MG63 (cell line): ENCODE measurements at places on chromosomes 7 and 10. TPM values are rescaled to one million over a fixed set of nuclear protein-coding genes. Genes with fewer than 3 reads are reported as not detected.
A peak's percentile ranks its signal among the peaks of the same experiment; 100 is the strongest.

DNA sequence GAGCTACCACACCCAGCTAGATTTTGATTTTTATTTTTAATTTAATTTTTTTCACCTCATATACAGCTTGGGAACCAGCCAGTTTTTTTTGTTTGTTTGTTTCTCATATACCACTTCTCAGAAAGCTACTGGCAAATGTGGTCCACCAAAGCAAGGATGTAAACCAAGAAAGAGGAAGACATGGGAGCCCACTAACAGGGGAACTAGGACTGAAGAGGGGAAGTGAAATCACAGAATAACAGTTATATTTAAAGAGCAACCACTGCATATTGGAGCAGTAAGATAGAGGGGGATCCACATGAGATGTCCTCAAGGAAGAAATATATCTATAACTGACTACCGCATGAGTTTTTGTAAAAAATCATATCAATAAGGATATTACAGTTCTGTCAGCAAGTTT, 10.5 kb downstream of the CPVL start:
- no peak for DNase-seq

The CARD11 gene
- not detected in 2 replicates for total RNA-seq

GRCh38 chr7:148708026-148708885, 9.6 kb downstream of the CUL1 start:
- DNase-seq = no peak

DNA sequence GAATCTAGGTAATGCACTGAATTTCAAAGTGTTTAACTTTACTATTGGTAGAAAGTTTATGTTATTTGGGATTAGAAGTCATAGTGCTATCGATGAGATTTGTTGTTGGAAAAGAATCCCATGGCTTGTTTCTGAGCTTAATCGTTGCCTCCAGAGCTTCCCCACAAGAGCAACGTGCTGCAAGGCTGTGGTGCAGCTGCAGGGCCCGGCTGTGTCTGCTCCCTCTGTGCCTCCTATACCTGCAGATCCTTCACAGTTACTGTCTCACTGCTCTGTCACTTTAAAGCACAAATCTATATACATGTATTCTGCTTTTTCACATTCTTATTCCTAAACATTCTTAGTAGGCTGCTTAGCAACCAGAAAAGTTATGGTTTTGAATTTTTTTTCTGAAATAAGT, 826.6 kb upstream of the COBL start:
- no peak for DNase-seq

- DNase-seq = peak; percentile 73
Observed at GRCh38 chr7:6516387-6516983, 34.8 kb downstream of the GRID2IP start.

DNA sequence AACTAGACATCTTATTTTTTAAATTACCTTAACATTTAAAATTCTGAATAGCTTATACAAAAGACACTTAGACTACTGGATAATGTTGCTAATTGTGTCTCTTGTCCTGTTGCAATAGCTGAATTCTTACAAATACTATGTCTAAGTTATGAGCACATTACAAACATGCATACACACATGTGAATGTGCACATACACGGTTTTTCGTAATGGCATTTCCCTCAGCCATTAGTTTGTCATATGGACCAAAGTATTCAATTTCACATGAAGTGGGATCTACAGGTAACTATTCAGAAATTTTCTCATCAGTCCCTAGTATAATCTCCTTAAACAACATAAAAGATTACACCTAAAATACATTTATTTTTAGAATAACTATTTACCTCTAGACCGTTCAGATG, 178.6 kb upstream of the BET1 start:
- DNase-seq = no peak

The PLEKHA1 gene
- 13.2 and 16.0 TPM in 2 replicates for total RNA-seq

DNA sequence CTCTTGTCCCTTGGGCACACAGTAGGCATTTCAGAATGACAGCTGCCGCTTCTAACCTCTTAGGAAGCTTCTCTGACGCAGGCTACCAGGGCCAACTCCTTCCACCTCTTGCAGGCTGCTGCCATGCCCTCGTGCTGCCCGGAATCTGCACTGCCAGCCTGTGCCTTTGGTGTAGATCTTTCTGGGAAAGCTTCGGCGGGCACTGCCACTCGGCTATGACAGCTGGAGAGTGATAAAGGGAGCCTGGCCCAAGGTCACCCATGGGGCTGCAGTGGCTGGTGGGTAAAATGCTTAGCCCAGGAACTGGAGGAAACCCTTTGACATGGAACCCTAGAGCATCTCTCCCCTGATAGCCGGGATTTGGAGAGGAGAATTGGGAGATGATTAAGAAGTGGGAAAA, 78.0 kb upstream of the C1QL3 start:
- DNase-seq = no peak

DNA sequence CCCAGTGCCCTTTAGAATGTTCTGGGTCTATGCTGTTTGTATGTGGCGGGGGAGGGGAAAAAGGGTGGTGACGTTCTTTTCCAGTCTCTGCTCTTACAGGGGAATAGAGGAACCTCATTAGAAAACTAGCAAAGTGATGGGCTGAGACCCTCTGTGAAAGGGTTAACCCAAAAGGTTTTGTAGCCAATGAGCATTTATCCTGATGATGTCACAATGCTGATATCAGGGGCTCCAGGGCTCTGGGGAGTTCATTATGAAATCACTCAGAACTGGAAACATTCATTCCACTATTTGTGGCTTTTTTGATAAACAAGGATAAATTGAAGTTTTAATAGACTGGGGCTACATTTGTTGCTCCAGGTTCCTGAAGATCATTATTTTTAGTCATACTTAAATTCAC, 71.7 kb downstream of the ARID5B start:
- no peak for DNase-seq

DNA sequence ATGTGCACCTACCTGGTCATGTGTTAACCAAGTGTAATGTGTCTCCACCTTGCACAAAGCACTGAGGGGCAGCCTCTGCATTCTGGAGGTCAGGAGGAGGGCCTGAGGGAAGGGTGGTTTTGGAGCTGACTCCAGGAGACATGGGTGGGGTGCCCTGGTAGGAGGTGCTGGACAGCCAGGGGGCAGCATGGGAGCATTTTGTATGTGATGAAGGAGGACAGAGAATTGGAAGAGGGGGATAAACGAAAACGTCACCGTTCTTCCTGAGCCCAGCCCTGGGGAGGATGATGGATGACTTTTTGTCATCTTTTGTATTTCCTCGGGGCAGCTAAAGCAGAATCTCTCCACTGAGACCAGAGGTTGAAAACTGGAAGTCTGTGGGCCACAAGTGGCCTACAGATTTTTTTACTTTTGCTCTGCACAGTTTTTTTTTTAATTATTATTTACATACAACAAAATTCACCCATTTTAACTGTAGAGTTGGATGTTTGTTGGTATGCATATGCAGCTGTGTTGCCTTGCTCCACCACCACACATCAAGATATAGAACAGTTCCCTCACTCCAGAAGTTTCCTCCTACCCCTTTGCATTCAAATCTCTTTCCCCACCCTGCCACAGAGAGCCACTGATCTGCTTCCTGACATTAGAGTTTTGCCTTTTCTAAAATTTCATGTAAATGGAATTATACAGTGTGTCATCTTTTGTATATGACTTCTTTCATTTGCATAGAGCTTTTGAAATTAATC, 242.5 kb downstream of the VTI1A start:
- DNase-seq = peak; percentile 3

The PDSS1 gene
- 15.0 and 18.1 TPM in 2 replicates for total RNA-seq

The ASB10 gene
- not detected in 2 replicates for total RNA-seq

- no peak for DNase-seq
Observed at GRCh38 chr10:125377368-125377767, 217.0 kb upstream of the CTBP2 start.

DNA sequence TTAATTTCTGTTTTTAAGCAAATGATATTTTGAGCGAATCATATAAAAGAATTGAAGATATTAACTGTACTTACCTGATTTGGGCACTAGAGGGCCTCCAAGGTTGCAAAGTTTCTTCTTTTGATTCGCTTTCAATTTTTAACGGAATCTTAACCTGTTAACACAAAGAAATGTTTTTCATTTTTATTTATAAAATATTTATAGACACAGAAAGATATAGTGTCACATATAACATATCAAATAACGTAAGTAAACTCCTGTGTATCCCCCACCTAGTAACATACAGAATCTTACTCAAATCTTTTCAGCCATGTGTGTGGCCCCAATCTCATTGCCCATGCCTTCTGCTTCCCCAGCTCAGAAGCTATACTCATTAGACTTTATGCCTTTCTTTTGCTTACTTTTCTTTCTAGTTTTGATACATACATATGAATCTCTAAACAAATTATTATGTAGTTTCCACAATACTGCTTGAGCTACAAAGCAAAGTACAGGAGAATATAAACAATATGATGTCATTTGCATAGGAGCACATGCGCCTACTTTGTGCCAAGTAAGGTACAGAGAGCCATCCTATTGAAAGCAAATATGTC, 49.5 kb upstream of the ZPBP start:
- DNase-seq = no peak

The ADCY1 gene
- 0.66 and 3.9 TPM in 2 replicates for total RNA-seq

DNA sequence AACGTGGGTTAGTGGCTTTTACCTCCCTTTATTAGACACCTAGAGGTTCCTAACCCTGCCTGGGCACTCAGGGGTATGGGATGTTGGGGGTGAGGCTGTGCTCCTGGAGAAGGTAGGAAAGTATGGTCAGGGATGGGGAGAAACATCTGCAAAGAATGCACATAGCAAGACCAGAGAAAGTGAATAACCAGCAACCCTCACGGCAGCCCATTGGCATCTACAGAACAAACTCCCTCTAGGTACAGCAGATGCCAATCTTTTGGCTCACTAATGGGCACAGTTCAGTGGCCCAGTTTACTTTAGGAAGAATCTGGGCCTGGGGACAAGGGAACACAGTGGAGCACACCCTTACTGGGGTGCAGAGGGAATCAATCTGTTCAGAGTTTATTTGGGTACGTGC, 143.9 kb downstream of the JAZF1 start:
- DNase-seq = peak; percentile 25

DNA sequence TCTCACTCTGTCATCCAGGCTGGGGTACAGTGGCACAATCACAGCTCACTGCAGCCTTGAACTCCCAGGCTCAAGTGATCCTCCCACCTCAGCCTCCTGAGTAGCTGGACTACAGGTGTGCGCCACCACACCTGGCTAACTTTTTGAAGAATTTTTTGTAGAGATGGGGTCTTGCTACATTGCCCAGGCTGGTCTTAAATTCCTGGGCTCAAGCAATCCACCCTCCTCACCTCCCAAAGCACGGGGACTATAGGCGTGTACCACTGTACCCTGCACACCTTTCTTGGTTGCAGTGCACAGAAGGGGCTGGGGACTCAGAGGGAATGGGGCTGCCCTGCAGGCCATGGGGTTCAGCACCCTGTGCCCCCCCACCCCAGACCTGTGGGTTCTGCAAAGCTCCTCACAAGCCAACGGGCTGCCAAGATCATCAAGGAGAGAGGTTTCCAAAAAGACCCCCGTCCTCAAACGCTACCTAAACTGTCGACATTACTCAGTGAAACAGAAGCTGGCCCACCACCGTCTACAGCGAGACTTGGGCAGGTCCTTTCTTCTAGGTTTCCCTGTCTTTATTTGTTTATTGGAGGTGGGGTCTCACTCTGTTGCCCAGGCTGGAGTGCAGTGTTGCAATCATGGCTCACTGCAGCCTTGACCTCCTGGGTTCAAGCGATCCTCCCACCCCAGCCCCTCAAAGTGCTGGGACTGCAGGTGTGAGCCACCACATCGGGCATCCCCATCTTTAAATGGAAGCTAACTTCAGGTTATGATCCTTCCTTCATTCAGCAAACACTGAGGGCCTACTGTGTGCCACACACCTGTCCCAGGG, 26.6 kb upstream of the ELFN1 start:
- no peak for DNase-seq

GRCh38 chr7:18166002-18166401, 138.4 kb upstream of the PRPS1L1 start:
- no peak for DNase-seq

The PALD1 gene
- total RNA-seq = 5.3 and 7.8 TPM in 2 replicates

DNA sequence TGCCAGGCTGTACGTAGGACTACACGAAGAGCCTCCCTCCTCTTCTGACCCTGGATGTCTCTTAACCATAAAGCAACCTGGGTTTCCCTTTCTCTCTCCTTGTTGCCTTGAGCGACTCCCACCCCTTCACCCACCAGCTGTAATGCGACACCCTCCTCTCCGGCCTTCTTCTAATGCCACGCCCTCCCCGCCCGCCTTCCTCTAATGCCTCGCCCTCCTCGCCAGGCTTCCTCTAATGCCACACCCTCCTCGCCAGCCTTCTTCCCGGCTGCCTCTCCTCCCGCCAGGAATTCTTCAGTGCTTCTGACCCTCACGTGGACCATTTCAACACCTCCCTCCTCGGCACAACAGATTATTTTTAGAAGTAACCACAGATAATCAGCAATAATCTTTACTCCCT, 348.5 kb upstream of the SHH start:
- peak; percentile 6 for DNase-seq

- DNase-seq = no peak
Observed at GRCh38 chr7:44891791-44892190, 6.5 kb upstream of the PURB start.

The CHN2 gene
- total RNA-seq = 3.7 and 20.1 TPM in 2 replicates

DNA sequence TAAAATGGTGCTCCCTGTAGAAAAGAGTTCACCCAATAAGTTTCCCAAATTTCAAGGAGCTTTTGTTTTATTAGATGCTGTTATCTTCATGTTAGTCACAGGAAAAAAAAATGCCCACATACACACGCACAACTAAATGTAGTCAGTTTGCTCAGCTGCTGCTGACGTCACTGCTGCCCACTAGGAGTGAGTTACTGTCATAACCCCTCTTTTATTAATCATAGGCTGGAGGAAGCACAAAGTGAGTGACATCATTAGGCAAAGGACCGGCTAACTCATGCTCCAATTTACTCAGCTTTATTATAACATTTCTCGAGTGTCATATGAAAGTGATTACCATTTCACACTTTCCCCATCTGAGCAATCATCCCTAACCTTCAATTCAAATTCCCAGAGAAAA, 6.7 kb upstream of the INHBA start:
- peak; percentile 68 for DNase-seq

GRCh38 chr7:141941075-141941474, 5.7 kb downstream of the CLEC5A start:
- DNase-seq = no peak

The EVX1 gene
- not detected in 2 replicates for total RNA-seq

- DNase-seq = no peak
Observed at GRCh38 chr10:44362866-44363711, 21.8 kb downstream of the CXCL12 start.

GRCh38 chr10:119546009-119546408, 3.5 kb upstream of the RGS10 start:
- no peak for DNase-seq

GRCh38 chr10:50390302-50390701, 139.0 kb upstream of the ASAH2 start:
- DNase-seq = no peak

- DNase-seq = no peak
Observed at GRCh38 chr10:60044242-60044641, 137.9 kb upstream of the CCDC6 start.

The SLC39A12 gene
- total RNA-seq = 0.23 TPM in 1 of 2 replicates, not detected in the other

DNA sequence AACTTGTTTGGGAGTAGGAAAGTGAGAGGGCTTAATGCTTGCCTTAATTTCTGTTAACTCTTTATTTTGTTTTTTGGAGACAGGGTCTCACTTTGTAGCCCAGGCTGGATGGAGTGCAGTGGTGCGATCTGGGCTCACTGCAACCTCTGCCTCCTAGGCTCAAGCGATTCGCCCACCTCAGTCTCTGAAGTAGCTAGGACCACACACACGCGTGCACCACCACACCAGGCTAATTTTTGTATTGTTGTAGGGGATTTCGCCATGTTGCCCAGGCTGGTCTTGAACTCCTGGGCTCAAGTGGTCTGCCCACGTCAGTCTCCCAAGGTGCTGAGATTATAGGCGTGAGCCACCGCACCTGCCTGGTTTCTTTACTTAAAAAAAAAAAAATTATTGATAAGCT, 1.9 kb downstream of the PPP2R2D start:
- DNase-seq = no peak
